HEK293T (cell line): ENCODE measurements at places on chromosomes 2 and 18.

- no peak for DNase-seq
Measured at GRCh38 chr18:2411381-2411960, 159.8 kb downstream of the METTL4 start.

DNA sequence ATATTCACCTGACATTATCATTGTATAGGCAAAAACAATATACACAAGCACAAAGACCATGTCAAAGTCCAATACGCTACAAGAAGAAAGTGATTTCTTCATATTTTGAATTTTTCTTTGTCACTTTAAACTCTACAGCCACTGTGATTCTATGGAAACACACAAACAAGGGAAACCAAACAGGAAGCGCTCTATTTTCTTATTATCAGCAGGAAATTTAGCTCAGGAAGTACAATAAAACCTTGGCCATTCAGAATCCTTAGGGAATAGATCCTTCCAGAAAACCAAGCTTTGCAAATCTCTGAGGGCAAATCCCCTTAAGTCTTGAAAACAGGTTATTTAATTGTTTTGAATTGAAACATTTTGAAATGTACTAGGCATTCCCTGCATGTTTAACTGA, 336.2 kb downstream of the EPHA4 start:
- DNase-seq: no peak

DNA sequence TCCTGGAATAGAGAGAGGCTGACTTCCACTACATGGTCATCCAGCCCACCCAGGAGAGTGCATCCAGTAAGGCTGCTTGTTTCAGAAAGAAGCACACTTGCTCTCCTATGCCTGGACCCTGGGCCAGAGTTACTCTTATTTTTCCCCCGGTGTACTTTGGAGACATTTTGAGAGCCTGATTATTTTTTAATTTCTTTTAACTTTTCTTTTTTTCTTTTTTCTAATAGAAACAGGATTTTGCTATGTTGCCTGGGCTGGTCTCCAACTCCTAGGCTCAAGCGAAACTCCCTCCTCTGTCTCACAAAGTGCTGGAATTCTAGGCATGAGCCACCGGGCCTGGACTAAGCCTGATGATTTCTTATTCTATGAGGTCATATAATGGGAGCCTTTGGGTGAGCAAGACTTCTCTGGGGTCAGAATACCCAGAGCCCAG, 62.2 kb downstream of the RPL37A start:
- DNase-seq: no peak

- DNase-seq: no peak
Measured at GRCh38 chr2:150171065-150171548, 316.4 kb downstream of the RND3 start.

- no peak for DNase-seq
Measured at GRCh38 chr2:157432475-157433106, 11.3 kb downstream of the CYTIP start.

GRCh38 chr2:148979164-148979918, 59.2 kb upstream of the LYPD6B start:
- DNase-seq: no peak
